ENCODE measurements at places on chromosomes 4 and X. TPM values are rescaled to one million over a fixed set of nuclear protein-coding genes. Genes with fewer than 3 reads are reported as not detected.

DNA sequence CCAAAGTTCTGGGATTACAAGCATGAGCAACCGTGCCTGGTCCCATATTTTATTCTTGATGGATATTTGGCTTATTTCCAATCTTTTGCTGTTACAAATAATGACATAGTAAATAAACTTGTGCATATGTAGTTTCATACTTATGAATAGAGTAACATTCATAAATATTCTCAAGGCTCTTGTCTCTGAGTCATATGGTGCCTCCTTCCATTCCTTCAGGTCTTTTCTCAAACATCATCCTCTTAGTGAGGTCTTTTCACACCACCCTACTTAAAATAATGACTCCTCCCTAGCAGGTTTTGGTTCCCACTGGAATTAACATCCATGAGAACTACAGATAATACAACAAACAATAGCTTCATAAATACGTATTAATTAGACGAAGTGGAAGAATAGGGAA is 416.6 kb downstream of the IQCM start:
- H3K27me3 ChIP-seq: no peaks in the 10 kb centered on the region
- H3K27ac ChIP-seq: no peak overlapping the region
- DNase-seq: no peak
- H3K4me1 ChIP-seq: no peaks in the 10 kb centered on the region

- no peak overlapping the region for H3K27ac ChIP-seq
- no peaks in the 10 kb centered on the region for H3K4me1 ChIP-seq
- no peak overlapping the region for H3K4me3 ChIP-seq
- peaks cover 6% of the 10 kb centered on the region for H3K27me3 ChIP-seq
- DNase-seq: no peak
These were observed 166.6 kb upstream of the RAPGEF2 start for GRCh38 chr4:158936238-158936637.

DNA sequence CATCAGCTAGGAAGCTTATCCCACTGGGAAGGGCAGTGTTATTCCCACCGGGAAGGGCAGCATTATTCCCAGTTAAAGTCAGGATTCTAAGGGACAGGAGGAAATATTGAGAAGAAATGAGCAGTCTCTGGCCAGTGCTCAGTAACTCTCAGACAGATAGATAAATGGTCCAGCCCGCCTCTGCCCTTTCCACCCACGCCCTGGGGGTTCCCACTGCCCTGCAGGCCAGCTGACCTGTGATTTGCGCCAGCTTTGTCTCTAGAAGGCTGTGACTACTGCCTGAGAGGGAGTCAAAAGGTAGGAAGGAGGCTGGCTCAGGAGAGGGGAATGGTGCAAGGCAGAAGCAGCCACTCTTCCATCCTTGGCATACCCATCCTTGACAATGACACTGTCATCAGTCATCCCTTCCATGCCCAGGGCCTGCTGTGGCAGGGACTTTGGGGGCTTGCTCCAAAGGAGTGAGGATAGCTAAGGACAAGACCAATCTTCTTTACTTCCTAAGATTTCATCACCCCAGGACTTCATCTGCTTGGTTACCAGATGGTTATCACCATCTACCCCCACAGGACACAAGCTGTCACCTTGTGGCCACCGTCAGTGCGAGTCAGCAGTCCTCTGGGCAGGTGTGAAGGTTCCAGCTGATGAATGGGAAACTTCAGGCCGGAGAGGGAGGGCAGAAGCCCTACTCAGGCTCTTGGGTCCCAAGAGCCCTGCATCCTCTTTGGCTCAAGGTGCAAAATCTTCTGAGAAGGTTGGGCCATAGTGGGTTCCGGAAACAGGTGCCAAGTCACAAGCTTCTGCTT is 49.5 kb downstream of the SEPSECS start:
- H3K27me3 ChIP-seq: no peaks in the 10 kb centered on the region
- DNase-seq: no peak
- no peak overlapping the region for H3K4me3 ChIP-seq
- H3K4me1 ChIP-seq: no peaks in the 10 kb centered on the region

- H3K4me3 ChIP-seq: no peak overlapping the region
- no peak for DNase-seq
- H3K4me1 ChIP-seq: no peaks in the 10 kb centered on the region
- no peak overlapping the region for H3K27ac ChIP-seq
These were observed 923.7 kb downstream of the PDHA2 start for GRCh38 chr4:96763546-96763945.

DNA sequence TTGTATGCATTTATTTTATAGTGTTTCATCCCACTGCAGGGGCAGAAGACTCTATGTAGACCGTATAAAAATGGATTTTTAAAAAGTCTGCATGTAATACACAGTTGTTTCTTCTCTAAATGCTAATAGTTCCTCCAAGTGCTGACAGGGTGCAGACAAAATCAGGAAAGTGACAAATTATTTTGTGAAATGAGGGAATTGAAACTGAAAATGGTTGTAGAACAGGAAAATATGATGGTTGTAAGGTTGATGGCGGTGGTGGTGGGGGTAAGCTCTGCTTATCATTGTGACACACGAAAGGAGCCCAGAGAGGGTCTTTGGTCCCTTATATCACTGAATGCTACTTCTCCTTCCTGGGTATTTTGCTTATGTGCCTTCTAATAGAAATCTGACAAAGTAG is 4.3 kb downstream of the IL15 start:
- no peak overlapping the region for H3K27ac ChIP-seq
- DNase-seq: no peak

GRCh38 chr4:16195209-16195608 is 31.1 kb downstream of the TAPT1 start:
- no peak overlapping the region for H3K27ac ChIP-seq
- DNase-seq: no peak
- no peak overlapping the region for H3K4me3 ChIP-seq
- no peaks in the 10 kb centered on the region for H3K27me3 ChIP-seq
- peaks cover 31% of the 10 kb centered on the region for H3K36me3 ChIP-seq
- peaks cover 35% of the 10 kb centered on the region for H3K4me1 ChIP-seq

Gene CLCN4
- not detected for total RNA-seq
